ENCODE measurements at places on chromosomes 13 and 19.

- no peak for DNase-seq
Measured at GRCh38 chr19:8631425-8631819, 989 bp downstream of the NFILZ start.

DNA sequence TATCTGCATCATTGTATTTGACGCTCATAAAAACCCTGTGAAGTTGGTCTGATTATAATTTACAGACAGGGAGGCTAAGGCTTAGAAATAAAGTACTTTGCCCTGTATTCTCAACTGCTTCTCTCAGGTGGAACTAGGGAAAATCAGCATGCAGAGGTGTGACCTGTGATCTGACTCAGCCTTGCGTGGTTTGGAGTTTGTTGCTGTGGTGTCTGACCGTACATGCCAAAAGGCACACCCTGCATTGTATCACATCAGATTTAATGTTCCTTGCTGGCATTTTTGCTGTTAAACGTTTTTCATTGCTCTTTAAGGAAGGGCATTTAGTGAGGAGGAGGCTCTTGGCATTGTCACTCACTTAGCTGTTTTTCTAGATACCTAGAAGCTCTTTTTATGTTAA, 58.8 kb upstream of the C1QTNF9B start:
- no peak for DNase-seq

DNA sequence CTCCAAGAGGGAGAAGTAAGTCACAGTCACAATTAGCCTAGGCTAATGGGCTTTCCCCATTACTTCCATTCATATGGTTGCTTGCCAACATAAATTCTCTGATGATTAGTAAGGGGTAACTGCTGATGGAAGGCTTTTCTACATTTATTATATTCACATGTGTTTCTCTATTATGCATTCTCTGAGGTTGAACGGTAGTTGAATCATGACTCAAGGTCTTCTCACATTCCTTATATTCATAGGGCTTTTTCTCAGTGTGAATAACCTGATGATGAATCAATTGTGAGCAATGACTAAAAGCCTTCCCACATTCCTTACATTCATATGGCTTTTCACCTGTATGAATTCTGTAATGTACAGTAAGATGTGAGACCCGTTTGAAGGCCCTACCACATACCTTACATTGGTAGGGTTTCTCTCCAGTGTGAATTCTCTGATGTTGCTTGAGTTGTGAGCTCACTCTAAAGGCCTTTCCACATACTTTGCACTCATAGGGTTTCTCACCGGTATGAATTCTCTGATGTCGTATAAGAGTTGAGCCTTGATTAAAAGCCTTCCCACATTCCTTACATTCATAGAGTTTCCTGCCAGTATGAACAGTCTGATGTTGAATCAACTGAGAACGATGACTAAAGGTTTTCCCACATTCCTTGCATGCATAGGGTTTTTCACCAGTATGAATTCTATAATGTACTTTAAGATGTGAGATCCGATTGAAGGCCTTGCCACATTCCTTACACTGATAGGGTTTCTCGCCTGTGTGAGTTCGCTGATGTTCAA, 9.3 kb downstream of the ZNF582 start:
- DNase-seq = no peak

- DNase-seq = no peak
Measured at GRCh38 chr19:4046362-4046691, 20.4 kb downstream of the ZBTB7A start.

DNA sequence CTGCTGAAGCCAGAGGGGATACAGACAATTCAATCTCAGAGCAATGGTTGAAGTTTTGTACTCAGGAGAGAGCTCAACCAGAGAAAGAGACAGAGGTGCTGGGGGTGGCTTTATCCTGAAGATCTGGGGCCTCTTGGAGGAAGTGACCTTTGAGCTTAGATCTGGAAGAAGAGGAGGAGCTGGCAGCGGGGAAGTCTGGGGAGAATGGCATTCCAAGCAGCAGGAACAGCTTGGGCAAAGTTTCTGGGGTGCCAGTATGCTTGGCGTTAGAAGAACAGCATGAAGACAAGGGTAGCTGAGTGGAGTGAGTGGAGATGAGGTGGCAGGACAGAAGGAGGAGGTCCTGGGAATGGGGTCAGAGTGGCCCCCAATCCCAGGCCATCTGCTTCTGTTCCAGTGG, 11.3 kb downstream of the MAST3 start:
- no peak for DNase-seq

DNA sequence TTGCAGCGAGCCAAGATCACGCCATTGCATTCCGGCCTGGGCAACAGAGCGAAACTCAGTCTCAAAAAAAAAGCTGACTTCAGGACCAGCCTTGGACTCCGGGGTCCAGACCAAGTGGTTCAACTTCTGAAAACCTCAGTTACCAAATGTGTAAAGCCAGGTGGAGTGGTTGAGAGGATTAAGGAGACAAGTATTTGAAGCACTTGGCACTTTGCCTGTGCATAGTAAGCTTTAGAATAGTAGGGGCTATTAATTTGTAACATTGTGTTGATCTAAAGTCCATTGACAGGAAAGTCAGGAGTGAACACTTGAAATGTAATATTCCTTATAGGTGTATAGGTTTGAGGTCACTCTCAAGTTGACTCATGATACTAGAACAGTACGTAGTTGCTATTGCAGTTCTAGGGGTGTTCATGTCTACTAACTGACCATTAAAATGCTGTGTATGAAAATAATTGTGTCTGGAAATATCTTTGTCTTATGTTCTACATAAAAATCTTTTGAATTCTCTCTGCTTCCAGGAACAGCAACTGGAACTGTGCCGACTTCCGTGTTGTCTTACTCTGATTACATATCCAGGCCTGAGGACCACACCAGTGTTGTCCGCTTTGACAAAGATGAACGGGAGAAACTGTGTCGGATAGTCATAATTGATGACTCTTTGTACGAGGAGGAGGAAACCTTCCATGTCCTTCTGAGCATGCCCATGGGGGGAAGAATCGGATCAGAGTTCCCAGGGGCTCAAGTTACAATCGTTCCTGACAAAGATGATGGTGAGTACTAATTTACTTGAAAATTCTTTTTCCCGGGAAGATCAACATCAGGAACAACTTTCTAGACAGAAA, 97.4 kb downstream of the FREM2 start:
- DNase-seq = no peak

GRCh38 chr13:28055357-28055756, 45.0 kb downstream of the FLT3 start:
- DNase-seq = no peak

GRCh38 chr13:83024955-83025594, 857.2 kb downstream of the SLITRK1 start:
- DNase-seq = no peak

DNA sequence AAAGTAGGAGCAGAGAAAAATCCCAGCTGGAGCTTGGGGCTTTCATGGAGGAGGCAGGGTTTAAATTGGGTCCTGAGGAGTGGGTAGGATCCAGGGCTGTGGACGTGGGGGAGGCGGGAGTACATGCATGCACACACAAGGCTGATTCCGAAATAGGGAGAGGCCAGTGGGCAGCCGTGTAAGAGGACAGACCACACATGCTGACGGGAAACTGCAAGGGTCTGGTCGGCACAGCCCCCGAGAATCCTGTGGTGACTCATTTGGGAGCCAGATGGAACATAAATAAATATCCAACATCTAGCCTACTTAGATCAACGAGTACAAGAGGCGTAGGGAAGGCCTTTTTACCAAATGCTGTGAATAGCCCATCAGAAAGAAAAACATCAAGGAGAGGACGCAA, 216.3 kb upstream of the ZNF507 start:
- DNase-seq = no peak

GRCh38 chr19:11978492-11979100, 13.8 kb downstream of the ZNF763 start:
- no peak for DNase-seq

DNA sequence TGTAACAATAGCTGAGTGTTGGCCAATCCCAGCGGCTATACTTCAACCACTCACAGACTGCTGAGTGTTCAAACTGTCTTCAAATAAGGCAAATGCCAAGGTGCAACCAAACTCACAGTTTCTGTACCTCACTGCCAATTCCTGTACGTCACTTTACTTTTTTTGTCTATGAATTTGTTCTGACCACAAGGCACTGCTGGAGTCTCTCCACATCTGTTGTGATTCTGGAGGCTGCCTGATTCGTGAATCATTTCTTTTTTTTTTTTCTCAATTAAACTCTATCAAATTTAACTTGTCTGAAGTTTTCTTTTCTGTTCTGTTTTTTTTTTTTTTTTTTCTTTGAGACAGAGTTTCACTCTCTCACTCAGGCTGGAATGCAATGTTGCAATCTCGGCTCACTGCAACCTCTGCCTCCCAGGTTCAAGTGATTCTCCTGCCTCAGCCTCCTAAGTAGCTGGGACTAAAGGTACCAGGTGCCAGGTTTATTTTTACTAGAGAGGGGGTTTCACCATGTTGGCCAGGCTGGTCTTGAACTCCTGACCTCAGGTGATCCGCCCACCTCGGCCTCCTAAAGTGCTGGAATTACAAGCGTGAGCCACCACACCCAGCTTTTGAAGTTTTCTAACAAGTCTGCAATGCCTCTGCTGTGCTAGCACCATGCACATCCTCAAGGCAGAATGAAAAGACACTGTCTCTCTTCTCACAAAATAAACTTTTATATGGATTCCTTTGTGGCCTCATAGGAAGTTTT, 401.7 kb downstream of the IRS2 start:
- no peak for DNase-seq

DNA sequence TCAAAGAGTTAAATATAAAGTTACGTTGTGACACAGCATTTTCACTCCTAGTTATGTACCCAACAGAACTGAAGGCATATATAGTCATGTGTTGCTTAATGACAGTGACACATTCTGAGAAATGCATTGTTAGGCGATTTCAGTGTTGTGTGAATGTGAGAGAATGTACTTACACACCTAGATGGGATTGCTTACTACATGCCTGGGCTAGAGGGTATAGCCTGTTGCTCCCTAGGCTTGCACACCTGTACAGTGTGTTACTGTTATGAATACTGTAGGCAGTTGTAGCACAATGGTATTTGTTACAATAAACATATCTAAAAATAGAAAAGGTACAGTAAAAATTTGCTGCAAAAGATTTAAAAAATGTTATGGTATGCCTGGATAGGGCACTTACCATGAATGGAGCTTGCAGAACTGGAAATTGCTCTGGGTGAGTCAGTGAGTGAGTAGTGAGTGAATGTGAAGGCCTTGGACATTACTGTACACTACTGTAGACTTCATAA, 89.2 kb downstream of the DHRS12 start:
- DNase-seq = no peak

GRCh38 chr13:49985129-49985528, 11.7 kb upstream of the TRIM13 start:
- DNase-seq = no peak

DNA sequence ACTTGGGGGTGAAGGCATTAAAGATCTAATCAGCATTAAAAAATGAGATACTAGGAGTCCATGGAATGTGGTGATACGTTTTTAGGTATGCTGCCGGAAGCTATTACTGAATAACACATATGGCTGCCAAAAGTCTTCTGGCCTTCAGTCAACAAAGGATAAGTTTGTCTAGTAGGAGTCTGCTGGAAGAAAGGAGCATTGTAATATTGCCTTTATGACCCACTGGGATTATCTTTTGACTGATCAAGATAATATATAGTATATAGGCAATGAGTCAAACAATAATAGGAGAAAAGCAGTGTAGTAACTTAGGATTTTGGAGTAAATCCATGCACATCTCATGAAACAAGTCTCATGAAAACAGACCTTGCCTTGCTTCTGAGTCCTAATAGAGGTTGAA, 295.4 kb downstream of the SLITRK6 start:
- DNase-seq = no peak

DNA sequence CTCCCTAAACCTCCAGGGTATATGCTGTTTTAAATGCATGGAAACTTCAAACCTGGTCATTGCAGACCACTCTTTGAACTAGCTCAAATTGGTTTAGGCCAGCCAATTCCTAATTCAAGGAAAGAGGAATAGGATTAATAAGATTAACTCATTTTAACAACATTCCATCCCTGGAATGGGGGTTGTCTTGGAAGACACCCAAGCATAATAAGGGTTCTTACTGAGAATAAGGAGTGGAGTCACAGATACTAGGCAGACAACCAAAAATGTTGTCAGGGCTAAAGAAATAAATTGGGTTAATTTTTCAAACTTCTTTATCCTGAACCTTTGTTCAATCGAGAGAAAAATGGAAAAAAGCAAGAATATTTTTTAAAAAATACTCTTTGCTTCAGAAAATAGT, 186.2 kb downstream of the PCDH9 start:
- DNase-seq = no peak

- no peak for DNase-seq
Measured at GRCh38 chr19:30908262-30908771, 440.9 kb downstream of the TSHZ3 start.

- DNase-seq = no peak
Measured at GRCh38 chr19:9848060-9848459, 12.9 kb downstream of the PIN1 start.

DNA sequence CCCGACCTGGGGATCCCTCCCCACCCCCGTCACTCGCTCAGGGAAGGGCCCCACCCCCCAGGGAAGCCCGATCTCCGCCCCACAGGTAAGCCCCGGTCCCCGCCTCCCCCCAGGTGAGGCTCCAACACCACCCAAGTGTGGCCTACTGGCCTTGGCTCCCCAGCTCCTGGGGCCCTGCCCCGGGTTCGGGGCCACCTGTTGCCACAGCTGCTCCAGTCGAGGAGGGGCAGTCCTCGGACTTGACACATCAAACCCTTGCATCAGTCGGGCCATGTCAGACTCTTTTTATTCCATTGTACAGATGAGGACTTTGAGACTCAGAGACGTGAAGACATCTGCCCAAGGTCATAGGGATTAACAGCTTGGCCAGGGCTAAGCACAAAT, 512 bp downstream of the CC2D1A start:
- no peak for DNase-seq

- DNase-seq = no peak
Measured at GRCh38 chr13:53490752-53491151, 462.1 kb downstream of the OLFM4 start.

DNA sequence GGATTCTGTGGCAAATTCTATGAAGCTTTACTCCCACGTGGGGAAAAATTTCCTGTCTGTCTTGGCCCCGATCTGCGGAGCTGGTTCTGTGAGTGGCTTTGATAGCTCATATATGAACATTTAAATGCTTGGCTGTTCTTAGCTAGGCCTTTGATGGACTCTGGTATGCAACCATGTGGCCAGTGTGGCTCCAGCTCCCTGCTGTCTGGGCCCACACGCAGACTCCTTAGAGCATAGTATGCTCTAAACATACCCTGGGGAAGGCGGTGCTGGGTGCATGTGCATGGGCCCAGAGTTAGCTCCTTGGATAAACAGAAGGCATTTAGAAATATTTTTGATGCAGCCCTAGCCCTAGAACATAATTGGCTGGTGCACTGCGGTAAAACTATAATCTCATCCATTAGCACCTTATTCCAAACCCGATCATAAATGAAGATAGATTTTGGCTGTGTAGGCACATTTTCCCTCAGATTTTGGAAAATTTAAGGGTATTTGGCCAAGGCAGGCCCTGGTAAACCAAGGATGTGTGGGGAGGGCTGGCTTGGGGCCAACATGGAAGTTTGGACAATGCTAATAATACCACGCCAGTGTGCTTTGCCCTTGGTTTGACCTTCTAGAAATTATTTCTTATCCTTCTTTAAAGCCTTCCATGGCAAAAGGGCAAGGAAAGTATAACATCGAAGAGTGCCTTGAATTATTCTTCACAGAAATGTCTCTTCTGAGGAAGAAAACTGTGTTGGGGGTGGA, 153.5 kb downstream of the LMO7 start:
- DNase-seq = no peak
